Activated T-cell treated with anti-CD3 and anti-CD28 coated beads, Interleukin-2, amount 50 U/mL, for 72 hours (primary cell): ENCODE measurements at places on chromosomes 3 and 15. TPM values are rescaled to one million over a fixed set of nuclear protein-coding genes. Genes with fewer than 3 reads are reported as not detected.

The PATL2 gene
- 50.8 TPM for total RNA-seq

The TAGLN3 gene
- 0.51 TPM for total RNA-seq

The SCAANT1 gene
- not detected for total RNA-seq

The GOLGA8G gene
- total RNA-seq, result not detected

The LRRC49 gene
- total RNA-seq, result 0.41 TPM

The RAB43 gene
- total RNA-seq, result 95.5 TPM

The SHF gene
- 11.7 TPM for total RNA-seq

The LRRIQ4 gene
- total RNA-seq, result not detected
